ENCODE measurements at places on chromosomes 6 and 20. TPM values are rescaled to one million over a fixed set of nuclear protein-coding genes. Genes with fewer than 3 reads are reported as not detected.

GRCh38 chr20:17679941-17680835, 1.9 kb downstream of the RRBP1 start:
- peak overlapping the region; percentile 77 for H3K4me3 ChIP-seq
- peaks cover 19% of the 10 kb centered on the region for H3K4me1 ChIP-seq
- H3K27me3 ChIP-seq = no peaks in the 10 kb centered on the region
- H3K27ac ChIP-seq = peak overlapping the region; percentile 91

GJA10 gene
- not detected for total RNA-seq

- peaks cover 8% of the 10 kb centered on the region for H3K4me1 ChIP-seq
- H3K27me3 ChIP-seq = no peaks in the 10 kb centered on the region
- no peak for DNase-seq
- H3K4me3 ChIP-seq = no peak overlapping the region
- no peak overlapping the region for H3K27ac ChIP-seq
Observed at GRCh38 chr20:10519361-10520046, 84.4 kb downstream of the SLX4IP start.

WFDC5 gene
- total RNA-seq = not detected

OR12D3 gene
- total RNA-seq = not detected

DNA sequence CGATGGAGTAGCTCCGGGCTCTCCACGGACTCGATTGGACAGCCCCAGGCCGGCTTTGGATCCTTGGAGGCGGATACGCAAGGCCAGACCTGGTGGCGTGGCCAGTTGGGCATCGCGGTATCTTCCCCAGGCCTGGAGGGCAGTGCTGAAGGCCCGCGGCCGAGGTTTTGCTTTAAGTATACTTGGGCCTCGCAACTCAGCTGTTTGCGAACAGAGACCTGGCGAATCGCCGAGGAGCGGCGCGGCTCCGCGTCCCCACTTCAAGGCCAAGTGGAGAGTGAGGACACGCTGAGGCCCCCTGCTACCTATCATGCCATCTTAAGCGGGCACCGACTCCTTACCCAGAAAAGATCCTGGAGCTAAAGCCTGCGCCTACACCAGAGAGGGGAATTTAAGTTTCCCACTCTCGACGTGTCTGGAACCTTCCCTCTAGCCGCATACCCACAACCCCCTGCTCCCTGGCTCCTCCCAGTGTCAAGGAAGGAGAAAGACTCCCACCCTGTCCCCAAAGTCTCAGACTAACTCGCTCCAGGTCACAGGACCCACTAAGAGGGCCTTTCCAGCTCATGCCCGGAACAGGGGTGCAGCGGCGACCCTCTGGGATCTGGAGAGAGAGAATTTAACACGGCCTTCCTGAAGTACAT, 4.1 kb downstream of the LINC00237 start:
- H3K4me3 ChIP-seq = peak overlapping the region; percentile 72
- H3K27ac ChIP-seq = no peak overlapping the region
- no peaks in the 10 kb centered on the region for H3K36me3 ChIP-seq
- peaks cover 49% of the 10 kb centered on the region for H3K4me1 ChIP-seq
- peaks cover 22% of the 10 kb centered on the region for H3K27me3 ChIP-seq

GRCh38 chr20:13930281-13930680, 60.1 kb downstream of the SEL1L2 start:
- peaks cover 7% of the 10 kb centered on the region for H3K4me1 ChIP-seq
- no peak overlapping the region for H3K4me3 ChIP-seq
- H3K27me3 ChIP-seq = no peaks in the 10 kb centered on the region
- H3K36me3 ChIP-seq = no peaks in the 10 kb centered on the region
- no peak for DNase-seq
- H3K27ac ChIP-seq = no peak overlapping the region

DNA sequence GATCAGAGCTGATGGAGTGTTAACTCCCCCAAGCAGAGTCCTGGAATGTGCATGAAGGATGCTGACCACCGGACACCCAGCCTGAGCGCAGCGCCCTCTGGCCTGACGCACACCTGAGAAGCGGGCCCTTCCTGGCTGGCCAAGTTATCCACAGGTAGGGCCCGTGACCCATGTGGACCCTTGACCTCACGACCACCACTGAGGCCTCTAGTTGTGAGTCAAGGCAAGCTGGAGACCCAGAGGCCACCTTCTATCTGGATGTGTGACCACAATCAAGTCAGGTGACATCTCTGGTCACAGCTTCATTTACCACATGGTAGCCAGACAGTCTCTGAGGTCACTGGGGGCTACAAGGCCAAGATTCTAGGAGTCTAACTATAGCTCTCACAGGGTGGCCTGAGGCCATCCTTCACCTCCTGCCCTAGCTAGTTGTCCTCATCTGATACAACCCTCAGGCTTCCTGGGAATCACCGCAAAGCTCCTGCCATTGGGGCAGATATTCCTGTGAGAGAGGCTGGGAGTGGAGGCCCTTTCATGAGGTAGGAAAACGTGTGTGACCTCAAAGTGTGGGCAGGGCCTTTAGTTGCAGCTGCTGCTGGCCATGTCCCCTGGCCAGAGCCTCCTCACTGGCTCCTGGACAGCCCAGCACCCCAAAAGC, 53.1 kb downstream of the DSTN start:
- no peak for DNase-seq
- no peak overlapping the region for H3K27ac ChIP-seq
- H3K27me3 ChIP-seq = no peaks in the 10 kb centered on the region
- H3K4me1 ChIP-seq = peaks cover under 1% of the 10 kb centered on the region
- no peak overlapping the region for H3K4me3 ChIP-seq

IPCEF1 gene
- 3.8 TPM for total RNA-seq

DNA sequence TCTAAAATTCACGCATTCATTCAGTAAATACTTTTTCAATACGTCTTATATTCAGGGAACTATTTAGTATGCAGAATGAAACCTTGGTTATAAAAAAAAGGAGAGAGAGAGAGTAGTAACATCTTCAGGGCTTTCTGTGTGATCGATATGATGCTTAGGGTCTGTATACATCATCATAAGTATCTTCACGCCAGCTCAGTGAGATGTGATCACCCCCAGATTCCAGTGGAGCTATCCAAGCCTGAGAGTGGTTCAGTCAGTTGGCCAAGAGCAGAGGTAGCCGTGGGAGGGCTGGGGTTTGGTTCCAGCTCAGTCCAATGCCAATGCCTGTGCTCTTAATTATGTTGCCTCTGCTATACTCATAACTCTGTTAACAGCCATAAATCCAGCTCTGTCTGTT, 8.6 kb downstream of the CD83 start:
- no peak overlapping the region for H3K27ac ChIP-seq
- no peaks in the 10 kb centered on the region for H3K36me3 ChIP-seq
- no peaks in the 10 kb centered on the region for H3K27me3 ChIP-seq
- H3K4me1 ChIP-seq = peaks cover 14% of the 10 kb centered on the region
- no peak overlapping the region for H3K4me3 ChIP-seq

DNA sequence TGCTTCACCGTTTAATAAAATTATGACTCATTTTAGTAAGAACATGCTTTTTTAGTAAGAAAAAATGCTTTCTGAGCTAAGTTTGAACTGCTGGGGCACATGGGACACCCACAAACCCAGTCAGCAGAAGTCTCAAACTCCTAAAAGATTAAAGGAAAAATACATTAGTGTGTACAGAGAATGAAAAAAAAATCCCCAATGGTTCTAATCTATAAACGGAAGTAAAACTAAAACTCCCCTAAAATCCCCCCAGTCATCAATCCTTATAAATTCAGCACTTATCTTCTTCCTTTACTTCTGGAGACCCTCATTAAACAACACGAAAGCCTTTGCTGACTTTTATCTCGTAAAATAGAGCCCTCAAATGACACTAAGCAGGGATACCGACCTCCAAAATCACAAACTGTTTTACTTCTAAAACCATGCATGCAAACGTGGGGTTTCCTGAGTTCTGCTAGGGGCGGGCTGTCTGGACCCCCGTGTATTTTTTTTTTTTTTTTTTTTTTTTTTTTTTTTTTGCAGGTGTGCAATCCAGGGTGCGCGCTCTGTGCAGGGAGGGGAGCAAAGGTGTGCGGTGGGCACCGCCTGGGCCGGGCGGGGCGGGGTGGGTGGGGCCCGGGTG, 1.1 kb upstream of the MYB start:
- no peak overlapping the region for H3K27ac ChIP-seq
- H3K4me1 ChIP-seq = peaks cover 11% of the 10 kb centered on the region
- no peaks in the 10 kb centered on the region for H3K36me3 ChIP-seq
- no peaks in the 10 kb centered on the region for H3K27me3 ChIP-seq
- peak overlapping the region; percentile 80 for H3K4me3 ChIP-seq

GRCh38 chr6:38192011-38192410, 372.5 kb downstream of the ZFAND3 start:
- H3K36me3 ChIP-seq = no peaks in the 10 kb centered on the region
- H3K27me3 ChIP-seq = no peaks in the 10 kb centered on the region
- H3K27ac ChIP-seq = no peak overlapping the region
- H3K4me3 ChIP-seq = no peak overlapping the region
- DNase-seq = no peak

LINC00237 gene
- total RNA-seq = not detected

RBBP8NL gene
- not detected for total RNA-seq

GRCh38 chr20:45833030-45833882, at the start of gene SNX21:
Gene SNX21, plus strand, starts transcription at chr20:45833799. Its CDS starts 121 bp downstream, at chr20:45833920.
- H3K4me3 ChIP-seq = peak within 1 kb of the TSS; percentile 95
- DNase-seq = peak; percentile 68
- H3K27ac ChIP-seq = peak within 1 kb of the TSS; percentile 93
- H3K4me1 ChIP-seq = peaks cover 54% of the 10 kb centered on the region
- H3K36me3 ChIP-seq = peaks cover 7% of the 10 kb centered on the region

SLC25A27 gene
- 44.4 TPM for total RNA-seq

DNA sequence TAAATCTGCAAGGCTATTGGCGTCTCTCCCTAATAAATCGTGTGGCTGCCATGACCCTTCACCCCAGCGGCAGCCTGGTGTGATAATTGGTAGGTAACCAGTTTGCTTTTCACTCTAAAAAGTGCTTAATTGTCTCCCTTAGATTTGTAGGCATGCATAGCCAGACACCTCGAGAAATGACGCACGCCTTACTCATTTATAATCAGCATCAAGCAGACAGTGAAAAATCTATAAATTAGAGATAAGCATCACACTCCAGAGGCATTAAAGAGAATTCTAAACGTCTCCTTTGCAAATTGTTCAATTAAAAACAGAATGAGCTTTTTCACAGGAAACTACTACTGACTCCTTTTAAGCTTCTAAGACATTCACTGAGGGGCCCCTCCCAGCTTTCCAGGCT, 110.2 kb upstream of the RPS6KA2 start:
- H3K27ac ChIP-seq = no peak overlapping the region
- no peaks in the 10 kb centered on the region for H3K4me1 ChIP-seq
- DNase-seq = no peak

DNA sequence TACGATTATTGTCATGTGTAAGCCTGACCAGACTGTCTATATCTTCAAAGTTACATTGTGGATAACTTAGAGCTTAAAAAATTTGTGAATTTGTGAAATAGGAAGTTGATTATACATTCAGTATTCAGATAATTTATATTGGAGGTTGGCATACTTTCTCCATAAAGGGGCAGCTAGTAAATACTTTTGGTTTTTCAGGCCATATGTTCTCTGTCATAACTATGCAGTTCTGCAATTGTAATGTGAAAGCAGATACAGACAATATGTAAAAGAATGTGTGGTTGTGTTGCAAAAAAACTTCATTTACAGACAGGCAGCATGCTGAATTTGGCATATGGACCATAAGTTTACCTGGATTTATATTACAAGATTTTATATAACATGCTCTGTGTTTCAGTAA, 29.3 kb downstream of the HSF2 start:
- no peak for DNase-seq
- no peaks in the 10 kb centered on the region for H3K4me1 ChIP-seq
- no peak overlapping the region for H3K27ac ChIP-seq
- no peaks in the 10 kb centered on the region for H3K36me3 ChIP-seq
- no peak overlapping the region for H3K4me3 ChIP-seq

DNA sequence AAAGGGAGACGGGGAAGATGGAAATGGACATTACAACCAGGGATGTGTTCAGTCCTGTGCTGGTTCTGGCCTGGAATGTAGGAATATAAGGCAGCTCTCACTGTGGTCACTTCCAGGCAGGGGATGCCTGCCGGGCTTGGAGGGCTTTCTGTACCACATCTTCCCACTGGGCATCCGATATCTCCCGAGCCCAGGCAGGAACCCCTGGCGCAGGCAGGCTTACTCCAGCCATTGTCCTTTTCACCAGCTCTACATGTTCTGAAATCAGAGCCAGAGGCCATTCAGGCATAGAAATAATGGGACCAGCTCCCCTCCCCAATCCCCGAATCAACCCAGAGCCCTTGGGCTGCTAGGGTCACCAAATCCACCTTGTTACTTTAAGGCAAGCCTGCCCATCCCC, 1.4 kb downstream of the MEA1 start:
- DNase-seq = no peak
- no peak overlapping the region for H3K4me3 ChIP-seq
- H3K36me3 ChIP-seq = peaks cover 24% of the 10 kb centered on the region

- H3K4me1 ChIP-seq = peaks cover 10% of the 10 kb centered on the region
- H3K27me3 ChIP-seq = no peaks in the 10 kb centered on the region
- DNase-seq = no peak
- H3K4me3 ChIP-seq = no peak overlapping the region
- no peak overlapping the region for H3K27ac ChIP-seq
Observed at GRCh38 chr20:9112541-9113515, 43.9 kb downstream of the PLCB4 start.

- H3K4me1 ChIP-seq = no peaks in the 10 kb centered on the region
- no peak for DNase-seq
- peaks cover 10% of the 10 kb centered on the region for H3K36me3 ChIP-seq
- no peak overlapping the region for H3K4me3 ChIP-seq
- H3K27me3 ChIP-seq = no peaks in the 10 kb centered on the region
Observed at GRCh38 chr6:31525553-31525931, 3.2 kb upstream of the MCCD1 start.

DNA sequence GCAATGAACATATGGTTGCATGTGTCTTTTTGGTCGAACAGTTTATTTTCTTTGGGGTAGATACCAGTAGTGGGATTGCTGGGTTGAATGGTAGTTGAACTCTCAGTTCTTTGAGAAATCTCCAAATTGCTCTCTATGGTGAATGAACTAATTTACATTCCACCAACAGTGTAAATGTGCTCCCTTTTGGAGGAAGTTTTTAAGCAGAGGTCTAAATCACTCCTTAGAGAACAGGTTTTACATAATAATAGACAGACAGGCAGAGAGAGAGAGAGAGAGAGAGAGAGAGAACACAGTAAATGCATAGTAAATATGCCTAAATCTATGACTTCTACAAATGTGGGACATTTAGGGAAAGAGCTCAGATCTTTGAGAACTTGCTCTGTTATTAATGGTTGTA, 37.6 kb downstream of the GRM1 start:
- H3K27ac ChIP-seq = no peak overlapping the region
- no peak for DNase-seq
- no peak overlapping the region for H3K4me3 ChIP-seq

GRCh38 chr6:140271759-140272377, 897.4 kb upstream of the CITED2 start:
- no peaks in the 10 kb centered on the region for H3K4me1 ChIP-seq
- H3K4me3 ChIP-seq = no peak overlapping the region
- no peak overlapping the region for H3K27ac ChIP-seq
- DNase-seq = no peak

- no peak overlapping the region for H3K4me3 ChIP-seq
- H3K36me3 ChIP-seq = peaks cover 21% of the 10 kb centered on the region
- H3K27me3 ChIP-seq = no peaks in the 10 kb centered on the region
- H3K27ac ChIP-seq = peak overlapping the region; percentile 98
- DNase-seq = no peak
Observed at GRCh38 chr20:31709939-31710338, 12.7 kb downstream of the BCL2L1 start.

GRCh38 chr20:48057739-48058138, 272.5 kb upstream of the SULF2 start:
- DNase-seq = no peak
- no peak overlapping the region for H3K4me3 ChIP-seq
- no peak overlapping the region for H3K27ac ChIP-seq
- no peaks in the 10 kb centered on the region for H3K4me1 ChIP-seq

ECT2L gene
- total RNA-seq = not detected

- DNase-seq = no peak
- no peaks in the 10 kb centered on the region for H3K36me3 ChIP-seq
- no peaks in the 10 kb centered on the region for H3K27me3 ChIP-seq
Observed at GRCh38 chr20:34022151-34022838, 28.6 kb downstream of the RALY start.

All from thoracic aorta (tissue), 2 donors.